Stimulated activated CD4-positive, alpha-beta T cell treated with anti-CD3 and anti-CD28 coated beads, Interleukin-1b, Interleukin-23, amount 100 ng/mL, for 1 hour (primary cell): ENCODE measurements at places on chromosomes 1 and 21.

GRCh38 chr1:96522927-96523326 is 198.7 kb upstream of the PTBP2 start:
- DNase-seq: no peak

GRCh38 chr1:73160759-73161158 is 878.4 kb upstream of the NEGR1 start:
- DNase-seq: no peak

DNA sequence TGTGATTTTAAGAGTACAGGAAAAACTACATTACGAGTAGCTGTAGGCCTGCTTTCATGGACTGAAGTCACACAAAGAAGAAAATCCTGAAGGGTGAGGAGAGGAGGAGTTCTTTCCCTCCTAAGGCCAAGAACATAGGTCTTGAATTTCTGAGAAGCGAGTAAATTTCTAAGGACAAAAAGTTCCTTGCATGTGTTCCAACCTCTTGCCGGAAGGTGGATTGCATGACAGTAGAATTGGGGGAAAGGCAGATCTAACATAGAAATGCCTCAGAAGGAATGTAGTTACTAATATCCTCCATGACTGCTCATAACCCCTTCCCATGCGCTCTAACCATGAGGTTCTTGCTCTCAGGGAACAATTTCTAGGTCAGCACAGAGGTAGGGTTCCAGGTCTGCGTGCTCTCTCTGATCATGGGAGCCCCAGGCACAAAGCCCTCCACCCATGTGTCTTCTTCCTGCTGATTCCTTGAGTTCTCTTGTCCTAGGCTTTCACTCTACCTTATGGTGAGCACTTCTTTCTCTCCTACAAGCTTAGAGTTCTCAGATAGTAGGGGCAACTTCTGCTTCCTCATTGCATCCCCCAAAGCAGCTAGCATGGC is 13.7 kb downstream of the CD2 start:
- DNase-seq: no peak

- no peak for DNase-seq
Measured at GRCh38 chr1:210800301-210800700, 333.6 kb downstream of the KCNH1 start.

- no peak for DNase-seq
Measured at GRCh38 chr1:60118085-60118484, 44.5 kb upstream of the C1orf87 start.

DNA sequence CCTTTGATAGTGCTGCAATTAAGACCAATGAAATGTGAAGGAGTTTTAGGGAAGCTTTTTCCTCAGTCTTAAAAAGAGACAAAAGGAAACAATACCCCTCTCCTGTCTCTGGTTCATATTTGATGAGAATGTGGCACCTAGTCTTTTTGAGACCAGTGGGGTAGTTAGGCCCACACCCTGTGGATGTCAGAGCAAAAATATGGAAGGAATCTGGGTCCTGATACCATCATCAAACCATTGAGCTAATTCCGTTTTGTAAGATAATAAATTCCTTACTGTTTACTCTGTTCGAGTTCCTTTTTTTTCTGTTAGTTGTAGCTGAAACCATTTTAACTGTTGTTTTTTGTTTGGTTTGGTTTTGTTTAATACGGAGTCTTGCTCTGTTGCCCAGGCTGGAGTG is 33.3 kb downstream of the PTPRC start:
- DNase-seq: no peak

- no peak for DNase-seq
Measured at GRCh38 chr1:112312315-112312714, 83.7 kb upstream of the CTTNBP2NL start.

DNA sequence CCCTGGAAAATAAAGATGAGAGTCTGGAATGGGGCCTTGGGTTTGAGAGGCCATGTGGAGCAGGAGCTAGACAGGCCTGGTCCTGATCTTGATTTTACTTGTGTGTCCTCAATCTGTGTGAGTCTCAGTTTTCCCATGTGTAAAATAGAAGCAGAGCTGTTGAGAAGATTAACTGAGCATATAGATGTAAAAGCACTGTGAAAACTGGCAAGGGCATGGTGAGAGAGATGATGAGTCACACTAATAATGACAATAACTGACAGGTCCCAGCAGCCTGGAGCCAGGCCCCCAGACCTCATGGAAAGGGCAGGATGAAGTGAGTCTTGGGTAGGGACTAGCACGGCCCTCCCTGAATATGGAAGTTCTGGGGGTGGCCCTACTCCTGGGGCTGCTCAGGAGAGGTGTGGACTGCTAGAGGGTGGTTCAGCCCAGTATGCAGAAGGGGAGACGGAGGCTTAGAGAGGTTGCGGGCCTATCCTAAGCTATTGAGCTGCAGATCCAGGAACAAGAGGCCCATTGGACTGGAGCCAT is 2.8 kb upstream of the AHDC1 start:
- no peak for DNase-seq

- DNase-seq: no peak
Measured at GRCh38 chr1:43493661-43494450, 36.8 kb upstream of the PTPRF start.

DNA sequence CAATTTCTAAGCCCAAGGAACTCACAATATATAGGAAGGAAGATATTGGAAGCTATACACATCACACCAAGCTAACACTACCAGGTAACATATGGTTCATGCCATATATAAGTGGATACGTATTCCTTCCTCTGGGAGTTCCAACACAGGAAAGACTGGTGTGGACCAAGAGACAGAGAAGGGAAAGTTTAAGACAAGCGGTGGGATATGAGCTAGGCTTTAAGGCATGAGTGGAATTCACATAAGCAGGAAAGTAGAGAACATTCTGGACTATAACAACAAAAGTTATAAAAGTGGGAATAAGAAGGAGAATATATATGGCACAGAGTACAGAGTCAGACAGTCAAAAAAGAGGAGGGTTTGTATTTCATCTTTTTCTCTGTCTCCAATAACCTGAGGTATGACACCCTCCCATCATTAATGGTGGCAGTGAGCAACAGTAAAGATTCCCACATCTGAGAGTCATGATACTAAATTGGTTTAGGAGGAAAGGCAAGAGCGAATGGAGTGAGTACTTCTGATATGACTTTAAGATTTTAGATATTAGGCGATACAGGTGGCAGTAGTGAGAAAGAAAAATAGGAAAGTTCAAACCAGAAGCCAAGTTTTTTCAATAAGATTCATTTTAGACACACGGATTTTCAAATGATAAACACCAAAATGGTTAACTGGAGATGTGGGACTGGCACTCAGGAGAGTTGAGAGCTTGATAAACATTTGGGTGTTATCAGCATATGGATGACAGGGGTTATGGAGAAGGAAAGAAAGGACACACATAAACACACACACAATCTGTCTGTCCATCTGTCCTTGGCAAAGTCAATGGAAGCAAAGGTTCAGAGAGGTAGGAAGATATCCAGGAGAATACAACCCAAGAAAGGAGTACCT is 87.4 kb upstream of the TTC39A start:
- no peak for DNase-seq

- no peak for DNase-seq
Measured at GRCh38 chr21:42027822-42028765, 17.9 kb upstream of the ZBTB21 start.

DNA sequence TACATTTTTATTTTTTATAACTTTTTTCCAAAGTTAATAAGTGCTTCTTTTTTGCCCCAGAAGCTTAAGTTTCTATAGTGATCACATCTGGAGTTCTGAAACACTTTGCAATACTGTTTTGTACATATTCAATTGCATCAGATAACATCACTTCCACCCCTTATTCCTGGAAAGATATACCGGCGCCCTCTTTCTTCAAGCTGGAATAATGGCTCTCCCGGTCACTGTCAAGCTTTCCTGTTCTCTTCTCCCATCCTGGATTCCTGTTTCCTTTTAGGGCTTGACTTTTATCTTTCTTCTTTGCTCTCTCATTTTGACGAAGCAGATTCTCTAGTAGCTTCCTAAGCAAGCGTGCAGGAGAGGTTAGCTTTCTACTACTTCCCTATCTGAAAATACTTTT is 1866.8 kb downstream of the MRPL39 start:
- no peak for DNase-seq

- DNase-seq: no peak
Measured at GRCh38 chr1:185438936-185439335, 121.9 kb upstream of the IVNS1ABP start.

DNA sequence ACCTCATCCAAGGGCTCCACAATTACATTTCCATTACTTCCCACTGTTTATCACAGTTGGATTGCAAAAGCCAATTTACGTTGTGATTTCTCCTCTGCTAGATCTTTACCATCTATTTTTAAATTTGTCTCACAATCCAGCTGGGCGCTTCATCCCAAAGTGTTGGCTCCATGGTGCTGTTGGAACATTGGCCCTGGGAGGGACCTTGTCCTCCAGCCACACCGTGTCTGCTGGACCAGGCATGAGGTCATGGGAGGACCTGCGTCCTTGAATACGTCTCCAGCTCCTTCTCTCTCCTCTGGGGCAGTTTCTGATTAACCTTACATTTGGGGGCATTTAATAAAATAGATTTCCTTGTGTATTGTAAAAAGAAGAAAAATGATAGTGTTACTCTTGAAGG is 125.4 kb downstream of the KCNJ6 start:
- no peak for DNase-seq

GRCh38 chr1:218350035-218350525 is 4.9 kb downstream of the TGFB2 start:
- DNase-seq: no peak

DNA sequence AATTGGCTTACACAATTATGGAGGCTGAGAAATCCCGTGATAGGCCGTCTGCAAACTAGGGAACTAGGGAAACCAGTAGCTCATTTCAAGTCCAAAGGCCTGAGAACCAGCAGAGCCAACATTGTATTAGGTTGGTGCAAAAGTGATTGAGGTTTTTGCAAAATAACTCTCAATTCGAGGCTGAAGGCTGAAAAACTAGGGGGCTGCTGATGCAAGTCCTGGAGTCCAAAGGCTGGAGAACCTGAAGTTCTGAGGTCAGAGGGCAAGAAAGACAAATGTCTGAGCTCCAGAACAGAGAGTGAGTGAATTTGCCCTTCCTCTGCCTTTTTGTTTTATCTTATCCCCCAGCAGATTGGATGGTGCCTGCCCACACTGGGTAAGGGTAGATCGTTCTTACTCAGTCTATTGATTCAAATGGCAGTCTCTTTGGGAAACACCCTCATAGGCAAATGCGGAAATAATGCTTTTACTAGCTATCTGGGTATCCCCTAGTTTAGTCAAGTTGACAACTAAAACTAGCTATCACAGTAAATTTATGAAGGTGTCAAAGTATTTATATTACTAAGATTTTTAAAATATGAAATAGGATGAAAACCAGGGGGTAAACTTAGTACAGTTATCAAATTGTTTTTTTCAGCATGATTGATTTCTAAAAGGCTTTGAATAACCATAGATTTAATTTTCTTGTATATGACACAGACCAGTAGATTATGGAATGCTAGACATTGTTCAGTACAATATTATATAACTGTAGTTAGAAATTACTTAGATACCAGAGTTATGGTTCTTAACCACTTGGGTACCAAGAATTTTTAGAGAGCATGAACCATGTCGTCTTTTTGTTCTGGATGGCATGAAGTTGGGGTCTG is 15.4 kb downstream of the RABGAP1L start:
- no peak for DNase-seq

- DNase-seq: no peak
Measured at GRCh38 chr1:60461925-60462595, 388.5 kb upstream of the C1orf87 start.

- DNase-seq: no peak
Measured at GRCh38 chr1:33140153-33141149, 41.4 kb downstream of the TRIM62 start.

DNA sequence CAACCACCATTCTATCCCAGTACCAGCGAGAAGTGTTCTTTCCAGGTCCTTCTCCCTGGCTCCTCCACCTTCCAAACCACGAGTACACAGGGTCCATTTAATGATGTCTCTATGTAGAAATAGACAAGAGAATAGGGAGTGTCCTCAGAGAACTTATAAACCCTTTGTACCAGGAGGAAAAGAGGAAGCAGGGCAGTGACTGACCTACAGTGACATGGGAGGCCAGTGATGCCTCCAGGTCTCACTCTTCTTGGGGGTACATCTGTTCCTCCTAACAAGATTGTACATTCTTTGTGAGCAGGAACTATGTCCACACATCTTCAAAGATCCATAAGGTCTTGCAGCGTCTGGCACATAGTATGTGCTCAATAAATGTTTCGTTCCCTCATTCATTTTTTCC is 18.7 kb upstream of the FMOD start:
- DNase-seq: no peak

GRCh38 chr21:42319851-42320572 is 4.8 kb upstream of the TFF3 start:
- no peak for DNase-seq

DNA sequence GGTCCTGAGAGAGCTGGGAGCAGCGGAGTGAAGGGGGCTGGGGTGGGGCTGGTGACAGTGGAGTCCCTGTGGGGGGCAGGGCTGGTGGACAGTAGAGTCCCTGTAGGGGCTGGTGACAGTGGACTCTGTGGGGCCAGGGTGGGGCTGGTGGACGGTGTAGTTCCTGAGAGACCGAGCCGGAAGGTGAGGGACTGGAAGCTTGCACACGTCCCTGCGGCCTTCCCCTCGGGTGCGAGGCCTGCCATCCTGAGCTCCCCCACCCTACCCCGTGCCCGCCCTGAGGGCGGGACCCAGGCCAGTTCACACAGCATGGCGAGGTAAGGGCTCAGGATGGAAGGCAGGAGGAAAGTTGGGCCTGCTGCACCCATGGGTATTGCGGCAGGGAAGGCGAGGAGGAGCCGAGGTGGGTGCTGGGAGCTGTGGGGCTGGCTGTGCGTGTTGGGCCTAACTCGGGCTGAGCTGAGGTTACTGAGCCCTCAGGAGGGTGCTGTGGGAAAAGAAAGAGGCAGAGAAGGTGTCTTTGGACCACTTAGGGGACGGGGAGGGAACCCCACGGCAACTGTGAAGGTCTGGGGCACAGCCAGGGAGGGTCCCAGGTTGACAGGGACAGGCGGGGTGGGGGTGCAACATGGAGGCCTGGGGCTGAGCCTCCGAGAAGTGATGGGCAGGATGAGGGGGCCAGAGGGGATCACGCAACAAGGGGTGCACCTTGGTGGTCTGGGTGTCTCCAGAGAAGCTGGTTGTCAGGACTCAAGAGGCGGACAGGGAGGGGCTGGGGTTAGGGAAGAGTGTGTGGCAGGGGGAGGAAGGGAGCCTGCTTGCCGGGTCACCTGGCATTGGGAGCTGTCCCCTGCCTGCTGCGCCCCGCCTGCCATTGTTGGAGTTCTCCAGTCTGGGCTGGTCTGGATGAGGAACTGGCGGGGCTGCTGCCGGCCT is 60.8 kb downstream of the PRKCZ start:
- no peak for DNase-seq

DNA sequence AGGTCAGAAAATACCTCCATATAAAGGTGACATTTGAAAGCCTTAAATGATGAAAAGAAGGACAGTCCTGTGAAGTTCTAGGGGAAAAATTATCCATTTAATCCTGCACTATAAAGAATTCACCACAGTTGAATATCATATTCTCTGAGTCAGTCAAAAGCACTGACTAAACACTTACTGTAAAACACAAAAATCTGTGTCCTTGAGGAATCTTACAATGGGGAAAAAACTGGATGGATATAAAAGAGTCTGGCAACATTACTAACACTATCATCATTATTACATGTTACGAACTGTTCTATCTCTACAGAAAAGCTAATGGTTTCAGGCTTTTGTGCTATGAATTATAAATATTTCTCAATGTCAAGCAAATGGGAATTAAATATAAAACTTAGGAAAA is 42.4 kb upstream of the HP1BP3 start:
- no peak for DNase-seq

- no peak for DNase-seq
Measured at GRCh38 chr1:8627728-8628127, 189.7 kb downstream of the RERE start.

- no peak for DNase-seq
Measured at GRCh38 chr1:100422065-100422464, 69.8 kb downstream of the CDC14A start.

- no peak for DNase-seq
Measured at GRCh38 chr21:20729376-20729775, 268.8 kb upstream of the NCAM2 start.
